AG10803 (cell line): ENCODE measurements at places on chromosomes 12 and 14.

DNA sequence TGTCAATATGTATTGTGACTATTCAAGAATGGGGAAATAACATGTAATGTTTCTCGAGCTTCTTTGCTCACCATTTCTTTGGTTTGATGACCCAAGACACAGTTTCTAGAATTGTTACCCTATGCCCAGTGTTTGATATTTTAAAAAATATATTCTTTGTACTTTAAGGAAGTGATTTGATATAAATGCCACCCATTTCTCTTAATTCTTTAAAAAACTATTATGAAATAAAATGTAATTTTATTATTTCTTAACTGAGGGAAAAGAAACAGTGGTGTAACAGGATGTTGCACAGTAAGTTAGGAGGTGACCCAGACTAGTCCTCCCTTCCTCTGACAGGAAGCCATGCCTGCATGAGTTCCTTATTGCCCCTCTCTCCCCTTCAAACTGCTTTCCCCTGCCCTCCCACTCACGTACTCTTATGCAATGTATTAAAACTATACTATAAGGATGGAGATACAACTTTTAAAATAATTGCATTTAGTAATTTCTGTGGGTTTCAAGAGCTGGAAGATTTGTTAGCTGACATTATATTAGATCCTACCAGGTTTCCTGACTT, 279.4 kb downstream of the TMTC2 start:
- DNase-seq, result no peak

GRCh38 chr12:131076791-131077747, 123.4 kb downstream of the ADGRD1 start:
- no peak for DNase-seq

GRCh38 chr12:82174383-82174782, 183.8 kb downstream of the CCDC59 start:
- DNase-seq, result no peak

GRCh38 chr12:86530996-86531655, 274.9 kb upstream of the MGAT4C start:
- no peak for DNase-seq

DNA sequence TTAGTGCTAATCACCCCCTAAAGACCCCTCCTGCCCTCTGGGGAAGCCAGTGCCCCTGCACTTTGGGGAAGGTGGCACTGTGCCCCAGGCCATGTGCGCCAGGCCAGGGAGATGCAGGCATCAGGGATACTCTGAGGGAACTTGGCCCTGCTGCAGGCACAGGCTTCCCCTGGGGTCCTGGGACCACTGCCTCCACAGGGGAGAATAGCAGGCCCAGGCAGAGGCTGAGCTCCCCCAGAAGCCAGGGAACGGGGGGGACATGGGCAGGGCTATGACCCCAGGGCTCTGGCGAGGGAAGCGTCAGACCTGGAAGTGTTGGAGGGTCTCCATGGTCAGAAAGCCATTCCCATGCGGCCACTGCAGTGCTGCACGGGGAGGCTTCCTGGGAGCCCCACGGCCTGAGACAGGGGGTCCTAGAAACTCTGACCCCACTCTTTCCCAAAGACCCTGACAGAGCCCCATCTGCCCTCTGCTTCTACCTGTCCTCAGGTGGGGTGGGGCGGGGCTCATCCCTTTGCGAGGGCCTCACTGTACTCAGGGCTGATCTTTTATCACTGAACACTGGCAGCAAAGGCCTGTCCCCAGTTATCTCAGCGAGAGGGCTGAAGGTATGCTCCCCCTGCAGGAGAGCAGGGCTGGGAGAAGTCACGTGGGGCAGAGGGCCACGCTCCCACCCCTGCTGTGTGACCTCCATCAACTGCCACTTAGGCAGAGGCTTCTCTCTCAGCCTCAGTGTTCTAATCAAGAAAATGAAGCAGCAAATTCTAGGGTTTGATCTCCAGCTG, 160.0 kb downstream of the CALM1 start:
- no peak for DNase-seq

- peak; percentile 51 for DNase-seq
These were observed 21.4 kb upstream of the VSX2 start for GRCh38 chr14:74217672-74218448.

DNA sequence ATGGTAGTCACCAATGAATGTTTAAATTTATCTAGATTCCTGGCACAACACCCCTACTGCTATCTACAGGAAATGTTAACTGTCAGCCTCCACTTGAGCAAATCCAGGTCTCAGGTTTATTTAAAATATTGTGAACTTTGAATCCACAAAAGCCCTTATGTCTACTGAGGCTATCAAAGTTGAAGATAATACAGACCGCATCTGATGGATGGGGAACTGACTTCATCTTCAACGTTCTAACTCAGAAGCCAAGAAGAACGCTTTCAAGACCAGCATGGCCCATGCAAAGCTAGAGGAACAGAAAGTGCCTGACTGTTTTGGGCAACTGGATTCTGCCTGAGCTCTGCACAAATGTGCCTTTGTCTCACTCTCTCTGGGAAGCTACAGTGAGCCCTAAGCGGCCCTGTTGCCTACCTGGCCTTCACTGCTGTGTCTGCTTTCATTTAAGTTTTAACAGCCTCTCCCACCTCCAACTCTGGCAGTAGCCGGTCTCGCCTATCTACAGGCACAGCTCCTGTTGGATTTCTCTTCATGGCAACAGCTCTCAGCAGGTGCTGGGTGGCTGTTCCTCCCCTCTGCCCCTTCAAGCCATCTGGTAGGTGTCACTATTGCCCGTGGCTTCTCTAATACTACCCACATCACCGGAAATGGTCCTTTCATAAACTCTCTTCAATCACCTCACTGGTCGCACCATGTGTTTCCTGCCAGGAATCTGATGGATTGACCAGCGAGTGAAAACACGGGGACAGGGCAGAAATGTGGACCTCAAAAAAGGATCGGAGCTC, 112.1 kb upstream of the OVCH1 start:
- no peak for DNase-seq

DNA sequence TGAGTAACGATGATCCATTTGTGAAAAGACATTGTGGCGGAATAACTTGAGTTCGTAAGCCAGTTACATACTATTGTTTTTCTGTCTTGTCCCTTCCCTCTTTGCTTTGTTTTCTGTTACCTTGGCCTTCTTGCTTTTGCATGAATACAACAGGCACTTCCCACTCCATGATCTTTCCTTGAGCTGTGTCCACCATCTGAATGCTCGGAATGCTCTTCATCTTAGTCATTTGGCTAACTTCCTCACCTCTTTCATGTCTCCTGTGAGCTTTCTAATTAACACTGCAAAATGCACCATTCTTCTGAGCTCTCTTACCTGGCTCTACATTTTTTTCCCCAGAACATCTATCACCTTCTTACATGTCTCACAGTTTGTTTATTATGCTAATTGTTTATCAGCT, 10.0 kb downstream of the KNTC1 start:
- no peak for DNase-seq

GRCh38 chr12:5560265-5560664, 128.4 kb downstream of the NTF3 start:
- DNase-seq, result no peak

GRCh38 chr12:105814283-105814682, 324.5 kb downstream of the NUAK1 start:
- no peak for DNase-seq

- no peak for DNase-seq
These were observed 4.8 kb downstream of the PPP1R36 start for GRCh38 chr14:64554556-64554955.

DNA sequence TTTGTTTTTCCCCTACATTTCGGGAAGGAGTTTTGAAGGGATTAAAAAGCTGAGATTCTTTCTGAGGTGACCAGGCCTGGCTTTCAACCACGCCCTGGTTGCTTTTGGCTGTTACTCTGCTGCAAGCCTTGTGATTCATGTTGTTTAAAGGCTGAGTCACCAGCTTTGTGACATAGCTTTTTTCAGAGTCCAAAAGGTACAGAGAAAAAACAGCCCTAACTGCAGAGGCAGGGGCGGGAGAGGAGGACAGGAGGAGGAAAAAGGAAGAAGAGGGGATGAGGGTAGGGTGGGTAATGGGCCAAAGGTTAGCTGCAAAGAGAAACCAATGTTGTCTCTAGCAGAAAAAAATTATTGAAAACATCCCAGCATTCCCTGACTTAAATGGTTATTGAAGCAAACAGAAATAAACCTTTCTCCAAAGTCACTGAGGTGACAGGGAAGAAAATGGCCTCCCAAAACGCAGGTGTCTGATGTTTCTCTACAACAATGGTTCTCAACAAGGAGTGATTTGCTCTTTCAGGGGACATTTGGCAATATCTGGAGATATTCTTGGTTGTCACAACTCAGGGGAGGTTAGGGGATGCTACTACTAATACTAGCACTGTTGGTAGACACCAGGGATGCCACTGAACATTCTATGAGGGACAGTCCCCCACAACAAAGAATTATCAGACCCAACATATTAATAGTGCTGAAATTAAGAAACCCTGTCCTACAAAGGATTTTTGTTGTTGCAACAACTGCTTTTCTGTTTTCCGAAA, 2.1 kb upstream of the UBC start:
- DNase-seq, result peak; percentile 93

DNA sequence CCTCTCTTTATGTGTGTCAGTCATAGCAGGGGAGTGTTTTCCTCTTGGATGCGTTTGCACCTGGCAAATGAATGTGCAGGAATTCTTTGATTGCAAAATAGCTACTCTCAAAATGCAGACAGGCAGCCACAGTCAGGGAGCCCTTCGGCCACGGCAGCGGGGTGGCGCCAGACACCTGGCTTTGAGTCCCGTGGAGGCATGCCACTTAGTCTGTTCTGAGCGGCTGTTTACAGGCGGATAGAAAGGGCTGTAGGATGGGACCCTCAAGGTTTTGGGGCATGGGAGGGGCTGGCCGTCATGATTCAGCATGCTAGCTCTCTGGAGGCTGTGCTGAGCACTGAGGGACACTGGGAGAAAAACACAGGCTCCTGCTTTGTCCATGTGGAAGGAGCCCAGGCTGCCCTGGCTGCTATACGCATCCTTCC, 117.1 kb downstream of the SLC25A47 start:
- peak; percentile 63 for DNase-seq

- no peak for DNase-seq
These were observed 191.2 kb upstream of the GARIN2 start for GRCh38 chr14:66998013-66998412.

- DNase-seq, result peak; percentile 83
These were observed 91.4 kb upstream of the CPM start for GRCh38 chr12:69024413-69024812.

DNA sequence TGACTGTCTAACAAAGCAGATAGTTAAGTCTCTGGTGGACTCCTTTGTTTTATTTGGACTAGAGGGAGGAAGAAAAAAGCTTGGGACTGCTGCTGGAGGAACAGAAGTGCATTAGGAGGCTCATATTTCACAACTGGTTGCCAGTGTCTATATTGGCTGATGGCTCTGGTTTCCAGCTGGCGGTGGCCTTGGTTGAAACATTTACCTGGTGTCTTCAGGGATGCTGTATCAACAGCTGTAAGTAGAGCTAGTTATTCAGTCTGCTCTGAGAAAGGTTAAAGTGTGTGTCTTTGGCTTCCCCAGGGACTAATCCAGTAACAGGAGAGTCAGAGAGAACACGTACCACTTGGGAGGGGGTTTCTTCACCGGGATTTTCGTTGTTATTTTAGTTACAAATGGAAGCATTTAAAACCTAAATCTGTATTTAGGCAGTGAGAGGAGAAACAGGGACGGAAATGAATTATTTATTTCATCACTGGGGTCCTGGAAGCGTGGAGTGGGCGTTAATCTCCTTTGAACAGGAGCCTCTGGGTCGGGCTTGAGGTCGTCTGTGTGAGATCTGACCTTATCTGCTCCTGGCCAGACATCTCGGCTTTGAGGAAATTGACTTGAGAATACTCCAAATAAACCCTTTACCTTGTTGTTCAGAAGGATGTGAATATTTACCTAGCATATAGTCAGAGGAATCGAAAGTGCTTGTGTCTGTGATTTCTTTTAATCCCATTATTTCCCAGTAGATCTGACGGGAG, 149.9 kb downstream of the NRXN3 start:
- no peak for DNase-seq

- peak; percentile 87 for DNase-seq
These were observed 718.8 kb upstream of the TMEM132C start for GRCh38 chr12:127548123-127548553.

DNA sequence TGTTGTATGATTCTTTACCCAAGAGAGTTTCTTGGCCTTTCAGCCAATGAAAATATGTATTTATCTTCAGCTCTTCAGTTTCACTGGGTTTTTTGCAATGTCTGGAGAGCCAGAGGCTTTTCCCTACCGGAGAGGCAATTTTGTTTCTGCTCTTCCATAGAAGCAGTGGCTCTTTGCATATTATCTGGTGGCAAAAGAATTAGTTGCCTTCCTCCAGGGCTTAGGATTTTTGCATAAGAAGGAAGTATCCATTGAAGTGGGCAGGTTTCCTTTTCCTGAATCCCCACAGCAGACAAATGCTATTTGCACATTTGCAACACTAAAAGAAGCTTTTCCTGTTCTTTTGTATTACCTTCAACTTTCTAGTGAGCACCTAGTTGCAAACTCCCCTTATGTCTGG, 75.2 kb downstream of the NTS start:
- DNase-seq, result no peak

DNA sequence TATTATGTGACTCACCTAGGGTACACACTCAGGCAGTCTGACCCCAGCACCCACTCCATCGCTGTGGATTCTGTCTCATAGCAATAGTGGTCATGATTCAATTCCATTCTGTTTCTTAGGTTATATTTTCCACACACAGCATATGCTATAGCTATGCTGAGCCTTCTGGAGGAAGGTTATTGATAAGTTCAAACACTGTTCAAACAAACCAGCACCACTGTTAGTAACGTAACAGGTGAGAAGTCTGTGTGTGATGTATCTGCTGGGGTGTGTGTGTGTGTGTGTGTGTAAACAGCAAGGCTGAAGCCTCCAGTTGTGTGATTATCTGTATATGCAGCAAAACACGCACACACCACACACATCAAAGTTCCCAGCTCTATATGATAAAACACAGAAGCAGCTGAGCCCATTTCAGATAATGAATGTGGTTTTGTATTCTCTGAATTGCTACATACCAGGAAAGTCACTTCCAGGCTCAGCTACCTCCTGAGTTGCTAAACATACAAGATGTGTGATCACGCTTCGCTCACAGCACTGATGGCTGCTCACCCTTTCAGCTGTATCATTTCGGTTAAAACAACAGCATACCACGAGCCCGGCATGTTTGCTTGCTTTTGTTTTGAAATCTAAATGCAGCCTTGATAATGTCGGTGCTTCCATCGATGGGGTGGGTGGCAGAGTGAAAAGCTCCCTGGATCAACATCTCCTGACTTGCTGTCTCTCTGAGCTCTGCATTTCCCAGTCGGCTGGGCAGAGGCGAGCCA, 6.8 kb upstream of the SYNE3 start:
- peak; percentile 48 for DNase-seq

DNA sequence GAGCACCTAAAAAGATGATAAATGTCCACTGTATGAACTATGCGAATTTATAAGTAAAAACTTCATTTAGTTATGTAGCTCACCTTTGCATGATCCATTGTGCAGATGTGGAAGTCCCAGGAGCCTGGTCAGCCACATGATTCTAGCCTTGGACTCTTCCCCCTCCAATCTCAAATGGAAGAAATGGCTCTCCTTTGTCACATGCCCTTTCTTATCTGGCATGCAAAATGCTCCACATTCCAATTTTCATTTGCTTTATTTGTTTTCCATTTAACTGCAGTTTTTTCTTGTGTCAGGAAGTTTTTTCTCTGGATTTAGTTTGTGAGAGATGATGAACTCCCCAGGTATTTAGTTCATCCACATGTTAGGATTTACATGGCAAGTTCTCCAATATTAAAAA, 73.8 kb downstream of the DYRK2 start:
- no peak for DNase-seq
